ENCODE measurements at places on chromosomes 2 and 18. TPM values are rescaled to one million over a fixed set of nuclear protein-coding genes. Genes with fewer than 3 reads are reported as not detected.
A peak's percentile ranks its signal among the peaks of the same experiment; 100 is the strongest.

GRCh38 chr2:44555700-44556099 lies 194.0 kb downstream of the CAMKMT start:
- H3K27ac ChIP-seq: no peak overlapping the region
- DNase-seq: no peak
- no peaks in the 10 kb centered on the region for H3K4me1 ChIP-seq
- H3K4me3 ChIP-seq: no peak overlapping the region

DNA sequence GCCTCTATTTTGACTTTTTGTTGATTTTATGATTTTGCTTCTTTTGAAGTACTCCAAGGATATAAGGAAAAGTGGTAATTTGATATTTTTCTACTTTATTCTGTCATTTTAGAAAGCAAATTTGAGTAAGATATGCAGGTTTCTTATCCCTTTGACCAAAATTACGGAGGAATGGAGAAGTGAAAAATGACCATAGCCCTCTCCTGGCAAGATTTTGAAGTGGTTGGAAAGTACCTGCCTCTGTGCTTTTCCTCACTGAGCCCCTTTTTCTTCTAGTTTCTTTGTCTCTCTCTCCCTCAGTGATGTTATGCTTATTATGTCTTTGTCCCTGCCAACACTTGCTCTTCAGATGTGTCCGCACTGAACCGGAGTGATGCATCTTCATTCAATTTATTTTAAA lies 898.1 kb downstream of the EPHA4 start:
- H3K27ac ChIP-seq: no peak overlapping the region
- no peaks in the 10 kb centered on the region for H3K36me3 ChIP-seq
- H3K4me1 ChIP-seq: no peaks in the 10 kb centered on the region
- no peak overlapping the region for H3K4me3 ChIP-seq
- no peaks in the 10 kb centered on the region for H3K27me3 ChIP-seq

GRCh38 chr2:203498161-203498560 lies 36.9 kb downstream of the RAPH1 start:
- H3K27me3 ChIP-seq: no peaks in the 10 kb centered on the region
- H3K27ac ChIP-seq: no peak overlapping the region
- DNase-seq: peak; percentile 92
- H3K4me1 ChIP-seq: peaks cover 37% of the 10 kb centered on the region

DNA sequence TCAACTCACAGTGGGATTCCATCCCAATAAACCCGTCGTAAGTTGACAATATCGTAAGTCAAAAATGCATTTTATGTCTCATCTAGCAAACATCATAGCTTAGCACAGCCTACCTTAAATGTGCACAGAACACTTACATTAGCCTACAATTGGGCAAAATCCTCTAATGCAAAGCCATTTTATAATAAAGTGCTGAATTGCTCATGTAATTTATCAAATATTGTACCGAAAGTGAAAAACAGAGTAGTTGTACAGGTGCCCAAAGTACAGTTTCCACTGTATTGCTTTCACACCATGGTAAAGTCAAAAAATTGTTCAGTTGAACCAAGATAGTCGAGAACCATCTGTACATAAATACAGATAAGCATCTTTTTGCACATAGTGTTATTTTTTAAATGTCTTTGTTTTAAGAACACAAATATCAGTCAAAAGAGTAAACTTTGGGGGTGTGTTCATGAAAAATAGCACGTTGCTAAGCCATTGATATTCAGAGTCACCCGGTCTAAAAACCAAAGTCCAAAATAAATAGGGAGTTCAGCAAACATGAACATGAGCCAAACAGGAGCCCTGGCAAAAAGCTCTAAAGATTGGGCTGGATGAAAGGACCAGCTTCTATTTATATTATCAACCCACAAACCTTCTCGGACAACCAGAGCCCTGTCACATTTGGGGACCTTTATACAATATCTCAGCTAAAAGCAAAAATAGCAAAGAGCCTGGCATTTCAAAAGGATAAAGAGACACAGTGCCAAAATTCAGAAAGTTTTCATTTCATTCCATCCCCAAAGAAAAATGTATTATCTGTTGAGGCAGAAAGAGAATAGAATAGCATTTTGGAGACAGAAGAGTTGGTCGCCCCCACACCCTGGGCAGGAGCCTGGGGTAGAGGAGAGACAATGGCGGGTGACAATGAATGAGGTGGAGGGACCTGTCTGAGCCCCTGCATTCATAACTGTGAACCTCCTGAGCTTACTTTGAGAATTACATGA lies 105.9 kb upstream of the SH3BP4 start:
- H3K36me3 ChIP-seq: no peaks in the 10 kb centered on the region
- no peaks in the 10 kb centered on the region for H3K4me1 ChIP-seq
- no peak for DNase-seq
- H3K27ac ChIP-seq: no peak overlapping the region

- H3K27ac ChIP-seq: no peak overlapping the region
- no peak overlapping the region for H3K4me3 ChIP-seq
- H3K36me3 ChIP-seq: peaks cover 89% of the 10 kb centered on the region
- no peaks in the 10 kb centered on the region for H3K27me3 ChIP-seq
Observed at GRCh38 chr2:72991439-72991725, 74.1 kb downstream of the EMX1 start.

The SIX3 gene
- polyA plus RNA-seq: not detected

DNA sequence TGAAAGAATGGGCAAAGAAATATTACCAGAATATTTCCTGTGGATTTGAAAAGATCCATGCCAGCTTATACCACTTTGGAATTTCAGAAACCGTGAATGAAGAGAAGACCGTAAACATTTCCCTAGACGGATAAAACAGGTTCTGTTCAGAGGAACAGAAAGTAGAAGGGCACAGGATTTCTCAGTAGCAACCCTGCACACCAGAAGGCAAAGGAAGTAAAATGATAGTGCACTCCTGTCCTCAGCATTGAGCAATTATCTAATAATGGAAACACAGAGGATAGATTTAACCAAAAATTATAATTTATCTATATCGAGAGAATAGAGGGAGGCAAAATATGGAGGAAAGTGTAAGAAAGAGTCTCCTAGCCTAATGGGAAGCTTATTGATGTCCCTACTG lies 87.0 kb upstream of the ITGA6 start:
- H3K36me3 ChIP-seq: no peaks in the 10 kb centered on the region
- peak overlapping the region; percentile 74 for H3K4me3 ChIP-seq

The ATP8B1 gene
- polyA plus RNA-seq: 0.02 TPM

DNA sequence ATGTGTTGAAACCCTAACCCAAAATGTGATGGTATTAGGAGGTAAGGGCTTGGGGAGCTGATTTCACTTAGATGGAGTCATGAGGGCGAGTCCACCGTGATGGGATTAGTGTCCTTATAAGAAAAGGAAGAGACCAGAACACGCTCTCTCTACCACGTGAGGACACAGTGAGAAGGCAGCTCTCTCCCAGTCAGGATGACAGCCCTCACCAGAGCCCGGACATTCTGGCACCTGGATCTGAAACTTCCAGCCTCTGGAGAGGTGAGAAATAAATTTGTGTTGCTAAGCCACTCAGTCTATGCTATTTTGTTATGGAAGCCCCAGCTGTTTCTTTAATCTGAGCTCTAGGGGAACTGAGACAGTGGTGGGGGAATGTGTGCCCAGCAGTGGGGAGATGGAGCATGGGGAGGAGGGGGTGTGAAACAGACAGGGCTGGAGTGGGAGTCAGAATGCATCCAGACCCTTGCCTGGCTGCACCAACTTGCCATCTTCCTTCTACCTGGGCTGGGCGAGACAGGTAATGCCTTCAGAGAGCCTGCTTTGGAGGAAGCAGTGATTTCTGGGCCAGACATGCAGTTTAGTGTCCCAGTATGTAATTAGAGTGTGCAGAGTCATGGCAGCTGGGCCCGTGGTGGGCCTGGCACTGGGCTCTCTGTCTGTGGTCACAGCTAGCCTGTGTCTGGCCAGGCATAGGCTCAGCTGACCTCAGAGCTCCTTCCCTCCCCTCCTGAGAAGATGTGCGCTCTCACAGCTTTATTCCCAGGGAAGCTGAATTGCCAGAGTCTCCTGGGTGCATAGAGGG lies 38.1 kb downstream of the RHOB start:
- no peaks in the 10 kb centered on the region for H3K27me3 ChIP-seq
- DNase-seq: no peak
- H3K36me3 ChIP-seq: no peaks in the 10 kb centered on the region
- H3K4me3 ChIP-seq: no peak overlapping the region
- H3K27ac ChIP-seq: no peak overlapping the region

The TMEM198 gene
- not detected for polyA plus RNA-seq

DNA sequence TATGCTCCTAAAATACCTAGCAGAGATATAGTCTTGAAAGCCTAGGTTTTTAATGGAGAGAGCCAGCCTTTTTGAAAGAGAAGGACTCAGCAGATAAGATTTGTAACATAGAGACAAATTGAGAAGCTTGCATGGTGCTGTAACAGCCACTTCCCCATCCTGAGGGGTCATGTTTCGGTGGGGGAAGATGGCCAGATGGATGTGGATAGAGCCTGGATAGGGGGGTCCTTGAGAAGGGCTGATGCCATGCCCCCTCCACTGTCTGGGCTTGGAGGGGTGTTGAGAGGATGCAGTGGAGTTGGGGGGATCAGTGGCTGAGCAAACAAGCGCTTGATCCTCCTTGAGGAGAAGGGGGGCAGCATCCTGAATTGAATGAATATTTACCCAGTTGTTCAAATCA lies 178.0 kb upstream of the HS6ST1 start:
- H3K36me3 ChIP-seq: no peaks in the 10 kb centered on the region
- DNase-seq: no peak
- H3K27ac ChIP-seq: no peak overlapping the region
- H3K27me3 ChIP-seq: no peaks in the 10 kb centered on the region
- no peaks in the 10 kb centered on the region for H3K4me1 ChIP-seq

DNA sequence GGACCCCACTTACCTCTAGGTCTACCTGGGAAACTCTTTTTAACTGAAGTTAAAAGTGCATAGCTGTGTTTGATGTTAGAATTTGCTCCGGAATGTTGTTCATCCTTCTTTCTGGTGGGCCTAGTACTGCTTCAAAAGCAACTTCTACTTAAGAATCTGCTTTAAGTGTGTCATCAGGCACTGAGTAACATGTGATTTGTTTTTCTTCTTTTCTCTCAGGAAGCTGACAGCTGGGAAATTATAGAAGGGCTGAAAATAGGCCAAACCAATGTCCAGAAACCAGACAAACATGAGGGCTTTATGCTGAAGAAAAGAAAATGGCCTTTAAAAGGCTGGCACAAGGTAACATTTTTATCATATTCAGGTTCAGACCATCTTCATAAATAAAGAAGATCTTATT lies 122.9 kb downstream of the PRKRA start:
- no peak for DNase-seq
- H3K27ac ChIP-seq: no peak overlapping the region
- no peaks in the 10 kb centered on the region for H3K4me1 ChIP-seq
- no peaks in the 10 kb centered on the region for H3K36me3 ChIP-seq

DNA sequence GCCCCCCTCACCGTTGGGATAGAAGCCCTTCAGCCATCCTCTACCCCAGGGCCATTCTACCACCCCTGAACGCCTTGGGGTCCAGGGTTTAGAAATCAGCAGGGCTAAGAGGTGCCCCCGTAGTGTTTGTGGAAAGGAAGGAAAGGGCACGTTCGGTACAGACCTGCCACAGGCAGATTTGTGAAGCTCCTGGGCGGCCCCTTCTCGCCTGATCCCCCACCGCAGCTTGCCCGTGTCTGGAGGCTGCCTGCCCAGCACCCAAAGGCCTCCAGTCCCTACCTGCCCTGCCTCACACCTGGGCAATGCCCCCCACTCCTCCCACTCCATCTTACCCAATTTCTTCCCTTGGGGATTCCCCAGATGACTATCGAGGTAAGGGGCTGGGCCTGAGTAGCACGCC lies 21.2 kb downstream of the ATP6V1C2 start:
- H3K4me3 ChIP-seq: no peak overlapping the region
- H3K27ac ChIP-seq: no peak overlapping the region
- peaks cover 11% of the 10 kb centered on the region for H3K4me1 ChIP-seq

DNA sequence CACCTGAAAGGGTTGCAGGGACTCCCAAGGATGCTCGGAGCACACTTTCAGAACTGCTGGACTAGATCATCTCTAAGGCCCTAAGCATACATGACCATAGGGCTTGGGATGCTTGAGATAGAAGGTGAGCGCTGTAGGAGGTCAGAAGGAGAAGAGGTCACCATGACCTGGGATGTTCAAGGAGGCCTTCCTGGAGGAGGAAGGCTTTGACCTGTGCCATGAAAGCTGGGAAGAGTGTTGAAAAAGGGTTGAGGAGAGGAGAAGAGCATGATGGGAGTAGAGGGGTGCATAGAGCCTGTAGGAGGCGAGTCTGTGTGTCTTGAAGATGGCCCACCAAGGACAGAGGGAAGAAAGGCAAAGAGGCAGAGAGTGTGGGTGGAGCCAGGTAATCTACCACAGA lies 222.4 kb downstream of the LOXHD1 start:
- no peaks in the 10 kb centered on the region for H3K36me3 ChIP-seq
- H3K27me3 ChIP-seq: no peaks in the 10 kb centered on the region
- no peak overlapping the region for H3K27ac ChIP-seq
- no peak for DNase-seq
- no peaks in the 10 kb centered on the region for H3K4me1 ChIP-seq
- no peak overlapping the region for H3K4me3 ChIP-seq

DNA sequence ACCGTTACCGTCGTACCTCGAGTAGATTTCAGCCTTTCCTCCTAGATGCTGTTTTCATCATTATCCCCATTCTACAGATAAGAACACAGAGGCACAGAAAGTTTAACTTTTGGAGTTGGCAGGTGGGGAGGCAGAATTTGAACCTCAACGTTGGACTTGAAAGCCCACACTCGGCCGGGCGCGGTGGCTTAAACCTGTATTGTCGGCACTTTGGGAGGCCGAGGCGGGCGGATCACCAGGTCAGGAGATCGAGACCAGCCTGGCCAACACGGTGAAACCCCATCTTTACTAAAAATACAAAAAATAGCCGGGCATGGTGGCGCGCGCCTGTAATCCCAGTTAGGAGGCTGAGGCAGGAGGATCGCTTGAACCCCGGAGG lies 11.5 kb downstream of the CATIP start:
- no peaks in the 10 kb centered on the region for H3K27me3 ChIP-seq
- DNase-seq: no peak
- peaks cover 95% of the 10 kb centered on the region for H3K4me1 ChIP-seq
- peak overlapping the region; percentile 44 for H3K4me3 ChIP-seq
- no peaks in the 10 kb centered on the region for H3K36me3 ChIP-seq

DNA sequence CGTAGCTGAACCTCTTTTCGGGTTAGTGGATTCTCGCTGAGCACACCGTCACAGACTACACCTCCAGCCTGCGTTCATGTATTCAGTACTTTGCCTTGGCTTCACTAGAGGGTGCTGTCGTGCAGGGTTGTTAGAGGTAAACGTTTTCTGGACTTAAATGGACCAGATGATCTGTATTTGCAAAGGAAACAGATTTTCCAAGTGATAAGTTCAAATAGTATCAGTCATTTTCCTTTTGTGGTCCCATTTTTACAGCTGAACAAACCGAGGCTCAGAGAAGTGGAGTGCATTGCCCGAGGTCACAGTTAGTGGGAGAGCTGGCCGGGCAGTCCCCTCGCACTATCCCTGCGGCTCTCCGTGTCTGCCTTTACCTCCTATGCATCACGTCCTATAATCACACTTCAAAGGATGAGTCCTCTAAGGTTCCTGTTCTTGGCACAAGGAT lies 125.9 kb downstream of the MAP4K4 start:
- H3K4me3 ChIP-seq: no peak overlapping the region
- DNase-seq: peak; percentile 27
- no peaks in the 10 kb centered on the region for H3K4me1 ChIP-seq
- H3K27ac ChIP-seq: no peak overlapping the region
- peaks cover 25% of the 10 kb centered on the region for H3K36me3 ChIP-seq
- H3K27me3 ChIP-seq: no peaks in the 10 kb centered on the region

The GATA6 gene
- polyA plus RNA-seq: not detected

Measured in CD14-positive monocyte (primary cell).